ENCODE measurements at places on chromosomes 11 and 22.

GRCh38 chr11:117442869-117443239 lies 115.2 kb downstream of the CEP164 start:
- no peak for DNase-seq

- DNase-seq, result no peak
These were observed 295.5 kb downstream of the ETS1 start for GRCh38 chr11:128291835-128292234.

DNA sequence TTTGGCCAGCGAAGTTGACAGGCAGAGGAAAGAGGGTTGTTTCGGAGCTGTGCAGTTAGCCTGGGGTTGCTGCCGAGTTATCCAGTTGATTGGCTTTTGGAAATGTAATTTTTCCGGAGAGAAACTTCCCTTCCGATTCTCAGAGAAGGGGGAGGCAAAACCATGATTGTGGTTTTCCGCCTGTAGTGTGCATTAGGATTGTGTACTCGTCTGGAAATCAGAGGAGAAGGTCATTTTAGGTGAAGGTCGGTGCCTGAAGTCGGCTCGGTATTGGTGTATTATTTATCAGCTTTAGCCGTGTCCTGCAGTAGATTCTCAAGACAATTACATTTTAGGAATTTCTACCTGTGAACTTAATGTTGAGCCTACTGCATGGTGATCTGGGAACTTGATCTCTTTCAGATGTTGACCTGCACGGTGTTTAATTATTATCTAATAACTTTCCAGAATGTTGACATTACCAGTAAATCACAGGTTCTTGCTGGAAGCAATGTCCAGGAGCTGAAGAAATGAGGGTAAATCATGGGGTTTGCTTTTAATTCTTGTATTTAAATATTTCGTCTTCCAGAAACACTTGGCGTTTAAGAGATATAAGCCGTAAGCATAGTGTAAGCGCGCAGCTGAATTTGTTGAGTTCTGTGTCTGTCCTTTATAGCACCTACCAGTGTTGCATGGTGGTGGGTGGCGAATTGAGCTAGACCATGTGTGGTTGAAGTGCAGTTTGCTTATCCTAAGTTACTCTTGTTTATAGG lies 1.3 kb downstream of the ARHGEF12 start:
- DNase-seq, result no peak

DNA sequence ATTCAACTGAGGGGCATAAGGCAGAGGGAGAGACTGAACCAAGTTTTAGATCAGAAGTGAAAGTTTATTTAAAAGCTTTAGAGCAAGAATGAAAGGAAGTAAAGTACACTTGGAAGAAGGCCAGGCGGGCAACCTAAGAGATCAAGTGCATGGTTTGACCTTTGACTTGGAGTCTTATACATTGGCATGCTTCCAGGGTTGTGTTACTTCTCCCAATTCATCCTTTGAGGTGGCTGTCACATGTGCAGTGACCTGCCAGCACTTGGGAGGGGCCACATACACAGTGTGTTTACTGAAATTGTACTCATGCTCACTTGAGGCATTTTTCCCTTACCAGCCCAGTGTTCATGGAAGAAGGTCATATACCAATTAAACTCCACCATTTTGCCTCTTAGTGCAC lies 30.4 kb downstream of the CYP2R1 start:
- DNase-seq, result no peak

DNA sequence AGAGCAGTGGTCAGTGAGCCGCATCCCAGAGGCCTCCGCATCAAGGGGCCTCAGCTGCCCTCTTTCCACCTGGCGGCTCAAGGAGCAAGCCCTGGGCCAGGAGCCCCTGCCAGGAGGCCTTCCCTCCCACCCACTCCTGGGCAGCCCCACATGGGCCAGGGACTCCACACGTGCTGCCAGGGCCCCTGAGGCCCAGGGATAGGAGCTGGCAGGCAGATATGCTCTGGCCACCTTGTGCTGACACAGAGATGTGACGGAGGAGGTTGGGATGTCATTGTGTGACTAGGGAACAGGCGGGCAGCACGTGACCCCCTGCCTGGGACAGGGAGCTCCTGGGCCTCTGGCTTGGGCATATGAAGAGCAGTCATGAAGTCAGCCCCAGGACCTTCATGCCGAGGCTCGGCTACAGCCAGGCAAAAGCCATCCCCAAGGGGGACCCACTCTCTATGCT lies 77.9 kb downstream of the PIWIL3 start:
- no peak for DNase-seq

DNA sequence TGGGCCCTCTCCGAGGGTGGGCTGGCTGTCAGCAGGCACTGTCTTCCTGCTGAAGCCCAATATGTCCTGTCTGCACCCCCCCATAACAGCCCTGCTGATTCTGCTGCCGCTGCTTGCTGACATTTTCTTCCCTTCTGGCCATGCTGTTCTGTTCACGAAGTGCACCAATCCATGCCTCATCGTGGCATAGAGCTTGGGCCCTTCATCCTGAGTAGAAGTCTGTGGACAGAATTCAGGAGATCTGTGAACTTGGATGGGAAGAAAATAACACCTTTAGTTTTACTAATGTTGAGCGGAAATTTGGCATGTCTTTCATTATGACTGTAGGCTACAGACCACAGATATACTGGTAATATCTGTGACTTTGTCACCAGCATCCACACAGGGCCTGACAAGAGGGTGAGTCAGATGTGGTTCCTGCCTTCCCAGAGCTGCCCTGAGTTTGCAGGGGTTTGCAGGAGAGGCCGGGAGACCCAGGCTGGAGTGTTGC lies 14.1 kb upstream of the KIAA0930 start:
- peak; percentile 38 for DNase-seq

- no peak for DNase-seq
These were observed 955.4 kb upstream of the CCDC90B start for GRCh38 chr11:84241343-84242131.

DNA sequence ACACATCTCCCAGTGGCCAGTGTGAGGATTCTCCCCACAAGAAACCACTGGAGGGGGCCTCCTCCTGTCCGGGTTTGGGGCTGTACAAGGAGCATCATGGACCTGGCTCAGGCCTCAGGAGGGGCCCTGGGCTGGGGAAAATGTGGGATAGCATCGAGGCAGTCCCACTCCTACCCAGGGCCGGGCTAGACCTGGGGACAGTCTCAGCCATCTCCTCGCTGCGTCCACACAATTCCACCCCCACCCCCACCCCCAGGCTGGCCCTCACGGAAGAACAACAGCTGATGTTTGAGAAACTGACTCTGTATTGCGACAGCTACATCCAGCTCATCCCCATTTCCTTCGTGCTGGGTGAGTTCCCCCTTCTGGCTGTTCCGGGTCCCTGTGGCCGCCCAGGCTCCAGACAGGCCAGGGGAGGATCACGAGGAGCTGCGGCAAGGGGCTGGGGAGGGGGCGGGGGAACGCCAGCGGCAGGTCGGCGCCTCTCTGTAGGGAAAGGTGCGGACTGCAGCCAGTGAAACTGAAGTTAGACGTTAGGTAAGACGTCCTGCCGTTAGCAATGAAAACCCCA lies 4.8 kb downstream of the BEST1 start:
- peak; percentile 85 for DNase-seq

GRCh38 chr11:120929664-120930154 lies 94.2 kb upstream of the TBCEL start:
- DNase-seq, result peak; percentile 28
